D721Med (cell line): ENCODE measurements at places on chromosomes 4 and X.

DNA sequence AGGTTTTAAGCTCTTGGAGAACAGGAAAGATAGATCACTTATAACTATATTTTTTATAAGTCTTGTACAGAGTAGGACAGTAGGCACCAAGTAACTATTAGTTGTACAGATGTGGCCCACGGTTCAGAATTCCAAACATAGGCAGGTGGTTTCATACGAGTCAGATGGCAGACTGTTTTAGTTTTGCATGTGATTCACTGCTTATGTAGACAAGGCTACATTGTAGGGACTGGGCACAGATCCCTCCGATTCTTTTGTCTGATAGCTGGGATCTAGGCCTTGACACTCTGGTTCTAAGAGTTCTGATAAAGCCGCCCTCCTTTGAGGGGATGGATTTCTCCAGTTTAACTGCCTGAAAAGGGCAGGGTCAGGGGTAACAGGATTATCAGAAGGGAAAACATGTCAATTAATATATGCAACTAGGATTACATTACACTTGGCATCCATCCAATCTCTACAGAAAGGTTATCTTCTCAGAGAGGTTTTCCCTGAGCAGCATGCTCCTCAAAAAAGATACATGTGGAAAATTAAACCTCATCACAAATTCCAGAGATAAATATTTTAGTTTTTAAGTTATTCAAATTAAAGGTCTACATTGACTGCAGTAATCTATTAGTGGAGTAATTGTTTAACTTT lies 87.8 kb downstream of the SPRY1 start:
- no peak for DNase-seq

DNA sequence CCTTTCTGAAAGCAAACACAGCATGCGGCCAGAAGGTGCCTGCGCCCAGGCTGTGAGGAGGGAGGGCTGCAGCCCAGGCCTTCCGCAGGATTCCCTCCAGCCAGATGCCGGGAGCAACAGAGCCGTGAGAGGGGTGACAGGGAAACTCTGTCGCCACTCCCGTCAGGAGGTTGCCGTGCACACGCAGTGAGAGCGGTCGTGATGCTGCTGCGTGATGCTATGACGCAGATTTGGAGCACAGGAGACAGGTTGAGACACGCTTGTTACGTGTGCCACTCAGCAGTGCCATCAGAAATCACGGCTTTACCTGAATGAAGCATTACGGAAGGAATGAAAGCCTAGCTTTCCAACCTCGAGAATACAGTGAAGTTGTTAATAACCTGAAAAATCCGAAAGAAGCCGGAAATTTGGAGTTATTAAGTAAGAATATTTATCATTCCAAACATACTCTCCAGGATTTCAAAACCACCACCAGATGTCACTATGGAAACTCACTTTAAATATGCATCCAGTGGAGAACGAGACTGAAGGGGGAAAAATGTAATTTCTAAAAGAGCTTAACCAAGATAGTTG lies 54.4 kb downstream of the FAT1 start:
- no peak for DNase-seq

DNA sequence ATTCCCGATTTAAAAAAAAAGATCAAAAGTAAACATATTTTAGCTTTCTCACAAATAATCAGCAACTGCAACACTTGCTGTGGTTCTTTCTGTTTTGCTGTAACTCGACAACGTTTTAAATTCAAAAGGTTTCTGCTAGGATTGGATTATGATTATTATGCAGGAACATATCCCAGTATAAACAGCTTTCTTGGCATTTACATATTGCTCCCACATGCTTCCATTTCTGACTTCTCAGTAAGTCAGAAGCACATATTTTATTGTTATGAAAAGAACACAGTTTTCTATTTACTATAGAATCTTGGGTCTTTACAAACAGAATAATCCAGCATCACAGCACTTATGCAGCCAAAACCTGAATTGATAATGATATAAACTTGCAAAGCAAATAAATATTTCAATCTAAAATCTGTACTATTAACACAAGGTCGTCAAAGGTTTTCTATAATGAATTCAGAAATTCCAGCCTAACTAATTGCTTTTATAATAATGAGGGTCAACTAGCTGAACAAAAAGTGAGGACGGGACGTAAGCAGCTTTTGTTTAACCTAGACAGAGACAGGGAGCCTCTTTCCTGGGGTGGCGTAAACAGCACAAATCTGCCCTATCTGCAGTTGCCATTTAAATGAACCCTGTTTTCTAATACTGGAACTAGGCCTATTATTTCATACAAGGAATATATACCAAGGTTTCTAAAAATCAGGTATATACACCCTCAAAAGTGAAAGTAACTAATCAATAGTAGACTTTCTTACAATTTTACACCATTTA lies 9.8 kb upstream of the PCDH18 start:
- DNase-seq: no peak

DNA sequence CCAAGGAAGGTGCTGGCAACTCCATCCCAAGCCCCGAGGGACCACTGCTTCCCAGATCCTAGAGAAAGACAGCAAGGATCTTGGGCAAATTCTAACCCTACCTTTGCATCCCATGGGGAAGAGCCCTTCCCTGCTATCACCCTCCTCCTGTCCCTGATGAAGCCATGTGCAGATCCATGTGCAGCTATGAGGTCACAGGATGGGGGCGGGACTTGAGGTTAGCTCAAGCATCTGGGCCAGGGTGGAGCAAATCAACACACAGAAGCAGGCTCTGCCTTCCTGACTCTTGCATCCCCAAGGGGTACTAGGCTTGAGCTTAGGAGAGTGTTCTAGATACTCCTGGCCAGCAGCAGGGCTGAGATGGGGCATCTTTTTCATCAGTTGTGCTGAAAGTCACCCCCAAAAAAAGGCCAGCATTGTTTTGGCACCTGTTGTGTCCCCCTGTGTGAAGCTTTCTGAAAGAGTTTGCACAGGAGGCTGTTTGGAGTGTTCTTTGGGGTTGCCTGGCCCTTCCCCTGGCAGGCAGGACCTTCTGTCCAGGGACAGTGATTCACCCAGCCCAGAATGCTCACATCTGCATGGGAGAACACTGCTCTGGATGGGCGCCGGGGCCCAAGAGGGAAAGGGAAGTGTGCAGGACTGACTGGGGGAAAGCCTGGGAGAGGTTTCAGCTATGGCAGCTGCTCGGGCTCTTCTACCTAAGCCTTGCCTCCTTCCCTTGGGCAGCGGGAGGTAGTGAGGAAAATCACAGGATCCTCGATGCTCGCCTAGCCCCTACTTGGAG lies 50.8 kb downstream of the PRPS1 start:
- no peak for DNase-seq
